ENCODE measurements at places on chromosomes 4 and X.

GRCh38 chr4:141771889-141772830 is 135.8 kb downstream of the IL15 start:
- DNase-seq, result no peak

DNA sequence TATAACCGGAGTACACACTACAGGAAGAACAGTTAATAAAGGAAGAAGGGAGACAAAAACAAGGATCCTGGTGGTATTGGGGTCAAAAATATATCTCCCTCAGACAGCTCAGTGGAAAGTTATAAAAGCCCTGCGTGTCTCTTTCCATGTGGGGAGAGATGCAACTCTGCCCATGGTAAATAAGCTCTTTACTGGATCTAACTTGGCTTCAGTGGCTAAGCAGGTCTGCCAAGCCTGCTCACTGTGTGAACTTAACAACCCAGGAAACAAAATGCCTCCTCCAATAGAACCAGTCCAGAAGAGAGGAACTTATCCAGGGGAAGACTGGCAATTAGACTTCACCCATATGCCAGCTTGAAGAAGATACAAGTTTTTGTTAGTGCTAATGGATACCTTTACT is 17.0 kb upstream of the ZNF280C start:
- no peak for DNase-seq

DNA sequence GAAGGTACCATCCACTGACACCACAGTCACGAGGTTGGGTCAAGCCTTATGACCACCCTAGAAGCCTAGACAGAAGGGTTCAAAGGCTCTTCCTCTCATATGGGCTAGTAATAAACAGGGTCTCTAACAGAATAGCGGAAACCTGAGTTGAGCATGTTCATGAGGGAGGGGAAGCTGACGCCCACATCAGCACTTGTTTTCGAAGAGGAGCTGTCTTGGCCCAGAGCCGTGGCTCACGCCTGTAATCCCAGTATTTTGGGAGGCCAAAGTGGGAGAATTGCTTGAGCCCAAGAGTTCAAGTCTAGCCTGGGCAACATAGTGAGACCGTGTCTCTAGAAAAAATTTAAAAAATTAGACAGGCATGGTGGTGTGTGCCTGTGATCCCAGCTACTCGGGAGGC is 21.5 kb upstream of the TMSB4X start:
- DNase-seq, result no peak

DNA sequence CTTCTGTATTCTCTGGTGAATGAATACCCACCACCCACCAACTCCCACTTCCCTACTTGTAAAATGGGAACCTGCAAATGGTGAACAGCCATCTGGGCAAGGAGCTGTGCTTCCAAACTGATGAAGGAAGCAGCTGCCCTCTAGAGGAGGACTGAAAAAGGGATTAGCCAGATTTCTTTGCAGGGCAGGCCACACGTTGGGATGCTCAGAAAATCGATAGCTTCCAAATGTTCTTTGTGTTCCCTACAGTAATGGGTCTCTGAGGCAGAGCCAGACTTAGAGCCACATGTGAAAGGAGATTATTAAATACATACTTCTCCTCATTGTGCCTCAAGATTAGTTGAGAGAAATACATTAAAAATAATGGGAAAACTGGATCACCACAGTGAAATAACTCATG is 39.3 kb upstream of the LPAR4 start:
- no peak for DNase-seq

DNA sequence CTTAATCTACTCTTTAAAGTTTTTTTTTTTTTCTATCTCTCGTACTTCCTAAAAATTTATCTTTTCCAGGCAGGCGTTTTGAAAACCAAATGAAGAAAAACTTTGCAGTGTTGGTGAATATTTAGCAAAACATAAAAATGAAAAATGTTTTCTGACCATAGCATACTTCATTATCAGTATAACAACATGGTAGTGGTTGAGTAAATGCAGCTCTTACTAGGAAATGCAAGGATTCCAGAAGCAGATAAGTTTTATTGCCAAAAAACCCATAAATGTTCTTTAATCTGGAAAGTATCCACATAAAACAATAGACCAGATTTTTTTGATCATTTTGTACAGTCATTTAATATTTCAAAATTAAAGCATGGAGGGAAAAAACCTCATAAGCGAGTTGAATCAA is 136.9 kb upstream of the GUCY1A1 start:
- DNase-seq, result no peak

DNA sequence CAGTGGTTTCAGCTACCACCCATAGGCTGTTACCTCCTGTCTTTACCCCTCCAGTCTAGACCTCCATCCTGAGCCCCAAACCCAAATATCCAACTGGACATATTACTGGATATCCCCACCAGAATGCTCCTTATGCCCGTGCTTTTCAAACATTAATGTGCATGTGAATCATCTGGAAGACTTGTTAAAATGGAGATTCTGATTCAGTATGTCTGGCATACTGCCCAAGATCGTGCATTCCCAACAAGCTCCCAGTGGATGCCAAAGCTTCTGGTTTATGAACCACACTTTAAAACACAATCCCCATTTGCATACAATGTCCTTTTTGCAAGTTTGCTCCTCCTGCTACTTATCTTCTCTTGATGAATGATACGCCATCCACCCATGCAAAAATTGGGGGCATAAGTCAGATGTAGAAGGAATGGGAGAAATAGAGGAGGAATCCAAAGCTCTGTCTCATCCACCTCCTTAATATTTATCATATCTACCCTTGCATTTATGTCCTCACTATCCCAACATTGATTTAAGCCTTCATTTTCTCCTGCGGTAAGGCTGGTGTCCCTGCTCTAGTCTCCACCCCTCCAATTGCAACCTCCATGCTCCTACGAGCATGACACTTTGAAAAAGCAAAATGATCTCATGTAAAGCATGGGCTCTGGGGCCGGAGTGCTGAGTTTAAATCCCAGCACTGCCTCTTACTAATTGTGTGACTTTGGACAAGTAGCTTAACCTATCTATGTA is 7.4 kb upstream of the PGRMC1 start:
- DNase-seq, result peak; percentile 73

DNA sequence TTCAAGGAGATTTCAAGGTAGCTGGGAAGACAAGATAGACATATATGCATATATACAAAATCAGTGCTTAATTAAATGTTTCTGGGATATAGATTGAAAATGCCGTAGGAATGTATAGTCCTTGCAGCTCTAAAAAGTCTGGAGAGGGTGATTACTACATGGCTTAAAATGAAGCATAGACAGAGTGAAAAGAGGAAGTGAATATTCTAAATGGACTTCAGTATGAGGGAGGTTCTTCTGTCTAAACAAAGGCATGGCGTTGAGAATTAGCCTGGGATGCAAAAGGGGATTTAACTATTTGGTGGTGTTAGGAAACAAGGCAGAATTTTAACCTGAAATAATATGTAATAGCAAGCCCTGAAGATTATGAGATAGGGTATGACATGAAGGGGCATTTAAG is 141.5 kb upstream of the FRMPD4 start:
- no peak for DNase-seq

- DNase-seq, result no peak
These were observed 226.7 kb downstream of the GRIA2 start for GRCh38 chr4:157447195-157447594.

GRCh38 chr4:30875658-30876269 is 155.6 kb downstream of the PCDH7 start:
- DNase-seq, result no peak

DNA sequence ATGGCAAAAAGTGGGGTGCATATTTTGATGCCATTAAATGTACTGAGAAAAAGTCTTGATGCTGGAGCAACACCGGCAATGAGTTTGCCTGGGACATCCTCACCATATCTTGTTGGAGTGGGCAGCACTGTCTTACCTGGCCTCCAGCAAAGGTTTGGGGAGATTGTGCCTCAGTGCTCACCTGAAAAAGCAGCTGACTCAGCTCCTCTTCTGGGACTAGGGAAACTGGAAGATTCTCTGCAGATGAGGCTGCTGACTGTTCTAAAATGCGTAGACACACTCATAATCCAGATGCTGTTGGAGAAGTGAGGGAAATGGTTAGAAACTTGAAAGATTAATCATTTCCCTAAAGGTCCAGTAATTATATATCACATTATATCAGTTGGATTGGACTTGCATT is 593.7 kb upstream of the HS3ST1 start:
- DNase-seq, result no peak

GRCh38 chr4:28449085-28449484 is 1588.4 kb downstream of the STIM2 start:
- DNase-seq, result no peak

- DNase-seq, result peak; percentile 82
These were observed 208.7 kb downstream of the CHIC2 start for GRCh38 chr4:53855581-53856250.

- no peak for DNase-seq
These were observed 33.3 kb upstream of the MAML3 start for GRCh38 chr4:140187316-140187695.

DNA sequence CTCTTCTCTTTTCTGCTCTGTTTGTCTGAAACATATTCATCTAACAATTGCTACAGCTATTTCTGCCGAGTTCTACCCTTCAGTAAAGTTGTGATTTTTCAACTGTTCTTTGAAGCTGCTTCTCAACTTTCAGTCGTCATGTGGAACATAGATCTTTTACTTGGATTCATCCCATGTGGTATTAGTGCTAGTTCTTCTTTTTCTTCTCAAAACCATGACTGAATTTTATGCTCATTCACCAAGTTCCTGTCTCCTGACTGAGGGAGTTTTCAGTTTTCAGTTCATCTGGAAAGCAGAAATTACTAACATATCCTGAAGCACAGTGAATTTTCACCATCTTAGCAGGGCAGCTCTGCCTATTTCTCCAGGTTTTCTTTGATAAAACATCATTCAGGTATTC is 12.1 kb downstream of the ACSL4 start:
- DNase-seq, result no peak

DNA sequence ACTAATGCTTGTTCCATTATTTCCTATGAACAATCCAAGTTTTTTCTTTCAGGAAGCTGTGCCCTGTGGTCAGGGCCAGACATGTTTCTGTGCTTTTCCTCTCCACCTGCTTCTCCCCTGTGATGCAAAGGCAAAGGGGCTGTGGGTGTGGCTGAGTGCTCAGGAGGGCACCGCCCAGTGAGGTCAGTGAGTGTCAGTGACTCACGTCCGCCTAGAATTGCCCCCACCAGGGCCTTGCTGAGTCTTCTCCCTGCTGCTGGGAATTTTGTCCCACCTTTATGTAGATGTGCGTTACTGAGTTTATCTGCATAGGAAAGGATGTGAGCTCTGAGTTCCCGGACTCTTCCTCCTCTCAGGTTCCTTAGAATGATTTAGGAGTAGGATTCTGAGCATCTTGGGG is 283.2 kb downstream of the DCHS2 start:
- no peak for DNase-seq

- DNase-seq, result no peak
These were observed 778.3 kb downstream of the RAPGEF2 start for GRCh38 chr4:159881158-159881557.

DNA sequence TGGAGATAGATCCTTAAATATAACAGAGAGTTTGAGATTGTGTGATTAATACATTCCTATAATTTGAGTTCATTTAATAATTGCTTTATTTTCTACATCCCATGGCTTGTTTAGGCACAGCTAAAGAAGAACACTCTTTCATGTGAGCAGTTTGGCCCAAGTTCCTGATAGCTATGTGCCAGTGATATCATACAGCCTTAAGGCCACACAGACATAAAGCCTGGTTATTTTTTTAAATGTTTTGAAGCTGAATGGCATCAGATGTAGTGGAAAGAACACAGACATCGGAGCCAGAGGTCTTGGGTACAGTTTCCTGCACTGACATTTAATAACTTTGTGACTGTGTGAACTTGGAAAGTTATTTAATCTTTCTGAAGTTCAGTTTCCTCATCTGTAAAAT is 7.0 kb upstream of the NDNF start:
- DNase-seq, result no peak

DNA sequence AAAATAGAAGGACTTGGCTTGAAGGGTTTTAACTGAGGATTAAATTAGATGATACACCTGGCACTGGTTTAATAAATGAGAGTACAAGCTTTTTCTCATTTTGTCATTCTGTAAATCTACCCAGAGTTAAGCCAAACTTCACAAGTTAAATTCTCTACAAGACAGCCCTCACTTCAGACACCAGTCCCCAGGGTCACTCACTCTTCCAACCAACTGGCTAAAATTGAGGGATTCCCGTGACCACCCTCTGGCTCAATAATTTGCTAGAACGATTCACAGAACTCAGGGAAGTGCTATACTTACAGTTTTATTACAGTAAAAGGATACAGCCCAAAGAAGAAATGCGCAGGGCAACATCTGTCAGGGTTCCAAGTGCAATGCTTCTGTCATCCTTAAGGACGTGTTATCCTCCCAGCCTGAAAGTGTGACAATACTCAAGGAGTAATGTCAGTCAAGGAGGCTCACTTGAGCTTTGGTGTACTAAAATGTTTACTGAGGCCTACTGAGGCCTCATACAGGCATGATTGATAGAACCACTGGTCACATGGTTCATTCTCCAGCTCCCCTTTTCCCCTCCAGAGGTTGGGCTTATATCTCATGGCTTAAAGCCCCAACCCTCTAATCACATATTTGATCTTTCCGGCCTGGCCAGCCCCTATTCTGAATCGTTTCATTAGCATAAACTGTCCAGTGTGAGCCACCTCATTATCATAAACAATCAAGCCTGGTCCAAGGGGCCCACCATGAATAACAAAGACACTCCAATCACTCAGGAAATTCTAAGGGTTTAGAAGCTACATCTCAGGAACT is 9.6 kb upstream of the TMSB4X start:
- no peak for DNase-seq

GRCh38 chr4:83830138-83830888 is 294.4 kb downstream of the GPAT3 start:
- no peak for DNase-seq

DNA sequence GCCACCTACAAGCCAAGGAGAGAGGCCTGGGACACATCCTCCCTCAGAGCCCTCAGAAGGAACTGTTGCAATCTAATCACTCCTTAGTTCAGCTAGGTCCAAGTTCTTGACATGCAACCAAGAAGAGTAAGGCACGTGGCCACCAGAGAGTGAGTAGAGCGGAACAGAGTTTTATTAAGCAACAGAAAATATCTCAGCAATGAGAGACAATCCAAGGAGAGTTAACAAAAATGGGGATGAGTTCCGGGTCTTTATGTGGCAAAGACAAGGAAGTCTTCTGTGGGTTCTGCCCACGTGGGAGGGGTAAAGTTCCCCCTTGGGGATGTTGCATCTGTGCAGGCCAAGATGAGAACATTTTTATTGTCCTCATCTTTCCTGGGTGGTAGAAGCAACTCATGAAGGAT is 38.5 kb upstream of the PROM1 start:
- no peak for DNase-seq
